ENCODE measurements at places on chromosomes 6 and 20. TPM values are rescaled to one million over a fixed set of nuclear protein-coding genes. Genes with fewer than 3 reads are reported as not detected.

- DNase-seq = no peak
Measured at GRCh38 chr20:63191400-63191799, 24.5 kb downstream of the YTHDF1 start.

DNA sequence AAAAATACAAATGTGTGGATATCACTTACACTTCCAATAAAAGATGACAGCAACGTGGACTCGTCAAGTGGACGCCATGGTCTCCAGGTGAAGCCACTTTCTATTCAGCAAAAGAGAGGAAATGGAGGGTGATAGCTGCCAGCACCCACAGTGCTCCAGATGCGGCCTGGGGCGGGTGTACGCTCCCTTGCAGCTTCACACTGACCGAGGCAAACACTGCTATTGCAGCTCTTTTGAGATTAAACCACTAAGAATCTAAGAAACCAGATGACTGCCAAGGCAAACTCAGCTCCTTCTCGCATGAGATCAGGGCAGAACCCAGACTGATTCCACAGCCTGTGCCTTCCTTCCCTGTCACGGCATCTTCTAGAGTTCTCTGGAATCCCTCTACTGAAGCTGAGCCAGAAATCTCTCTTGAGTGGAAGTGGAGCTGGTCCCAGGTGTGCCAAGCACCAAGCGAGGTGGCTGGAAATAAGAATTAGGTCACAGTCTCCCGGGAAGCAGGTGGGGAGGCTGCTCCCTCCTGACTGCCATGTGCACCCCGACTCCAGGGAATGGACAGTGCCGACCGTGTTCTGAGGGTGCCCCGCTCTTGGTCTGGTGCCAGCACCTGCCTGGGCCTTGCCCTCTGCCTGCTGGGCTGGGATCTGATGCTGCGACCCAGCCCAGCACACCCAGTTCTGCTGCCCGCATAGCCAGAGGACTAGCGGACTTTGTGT is 90.1 kb upstream of the AFDN start:
- no peak for DNase-seq

GRCh38 chr6:19830171-19830570 is 7.0 kb upstream of the ID4 start:
- no peak for DNase-seq

- DNase-seq = no peak
Measured at GRCh38 chr6:52423448-52423847, 3.3 kb downstream of the EFHC1 start.

DNA sequence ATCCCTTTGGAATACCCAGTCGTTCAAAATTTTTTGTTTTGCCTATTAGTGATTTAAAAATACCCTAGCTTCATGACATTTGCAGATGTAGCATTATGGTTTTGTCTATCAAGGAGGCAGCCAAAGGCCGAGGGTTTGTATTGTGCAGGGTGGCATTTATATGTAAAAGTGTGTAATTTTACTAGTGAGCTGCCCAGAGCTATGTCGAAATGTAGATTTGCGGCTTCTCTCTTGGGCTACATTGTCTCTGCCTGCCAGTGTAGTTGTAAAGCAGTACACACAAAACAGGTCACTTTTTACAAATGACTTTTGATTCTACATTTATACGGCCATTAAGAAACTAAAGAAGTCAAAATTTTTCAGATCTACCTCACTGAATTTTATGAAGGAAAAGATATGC is 87.7 kb downstream of the TSHZ2 start:
- DNase-seq = no peak

DNA sequence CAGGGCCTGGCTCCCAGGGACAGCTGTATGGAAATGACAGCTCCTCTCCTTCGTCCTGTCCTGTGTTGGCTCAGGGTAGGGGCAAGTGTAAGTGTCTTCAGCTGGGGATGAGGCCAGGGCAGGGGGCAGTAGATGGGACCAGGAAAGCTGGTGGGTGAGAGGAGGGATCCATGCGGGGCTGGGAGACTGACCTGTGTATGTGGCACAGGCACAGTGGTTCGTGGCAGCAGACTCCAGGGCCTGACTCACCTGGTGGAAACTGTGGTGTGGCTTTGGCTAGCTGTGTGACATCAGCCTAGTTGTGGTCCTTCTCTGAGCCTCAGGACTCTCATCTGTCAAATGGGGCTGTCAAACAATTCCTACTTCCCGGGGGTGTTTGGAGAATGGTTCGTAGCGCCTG is 13.7 kb upstream of the SCRT2 start:
- DNase-seq = peak; percentile 46

GRCh38 chr6:137957471-137957870 is 90.4 kb downstream of the TNFAIP3 start:
- no peak for DNase-seq

GRCh38 chr6:25414755-25415154 is 135.6 kb downstream of the CARMIL1 start:
- no peak for DNase-seq

- DNase-seq = peak; percentile 11
Measured at GRCh38 chr6:42729731-42730130, 7.3 kb upstream of the PRPH2 start.

- DNase-seq = no peak
Measured at GRCh38 chr6:84836366-84836765, 72.0 kb upstream of the TBX18 start.

DNA sequence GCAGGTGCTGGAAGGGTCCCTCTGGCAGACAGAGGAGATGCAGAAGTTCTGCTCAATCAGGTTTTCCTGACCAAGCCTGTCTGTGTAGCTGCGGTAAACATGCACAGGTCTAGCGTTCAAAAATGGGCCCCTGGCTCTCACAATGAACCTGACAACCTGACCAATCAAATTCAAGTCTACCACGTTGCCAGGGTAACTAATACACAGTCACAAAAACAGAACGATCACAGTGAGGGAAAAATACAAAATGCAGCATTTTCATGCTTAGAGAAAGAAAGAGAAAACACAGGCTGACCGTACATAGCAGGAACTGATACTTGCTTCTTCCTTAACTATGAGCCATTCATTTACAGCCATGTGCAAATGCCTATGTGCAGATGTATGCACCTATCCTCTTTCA is 353.1 kb upstream of the TSHZ2 start:
- DNase-seq = no peak

The SYNDIG1 gene
- total RNA-seq = 11.3 TPM

The PRDM13 gene
- not detected for total RNA-seq

The CALHM6 gene
- 5.4 TPM for total RNA-seq

The OR2J3 gene
- total RNA-seq = not detected

The FOXA2 gene
- not detected for total RNA-seq

The HLA-G gene
- total RNA-seq = 0.19 TPM

The CRIP3 gene
- total RNA-seq = 1.4 TPM

The BFSP1 gene
- total RNA-seq = 0.67 TPM

The PSORS1C2 gene
- not detected for total RNA-seq

The HLA-DQB1 gene
- 4.2 TPM for total RNA-seq

The RUNX2 gene
- 0.83 TPM for total RNA-seq

The EBF4 gene
- 17.4 TPM for total RNA-seq

The OR12D2 gene
- not detected for total RNA-seq

The KHDRBS2 gene
- total RNA-seq = 0.28 TPM
